NCI-H2029 (cell line): ENCODE measurements at places on chromosomes 5 and 9.

DNA sequence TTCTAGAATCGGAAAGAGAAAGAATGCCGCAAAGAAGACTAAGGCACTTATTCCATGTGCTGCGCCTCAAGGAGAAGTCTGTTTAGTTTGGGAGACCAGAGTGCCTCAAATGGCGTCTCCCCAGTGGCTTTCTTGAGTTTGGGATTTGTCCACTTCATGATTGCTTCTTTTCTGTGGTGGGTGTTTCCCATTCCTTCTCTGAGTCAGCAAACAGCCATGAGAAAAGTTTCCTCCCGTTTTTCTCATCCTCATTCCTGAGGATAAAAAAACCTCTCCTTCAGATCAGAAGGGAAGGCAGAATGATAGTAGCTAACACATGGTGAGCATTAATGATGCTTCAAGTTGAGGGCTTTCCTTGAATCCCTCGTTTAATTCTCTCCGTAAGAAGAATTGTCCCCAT lies 275.9 kb upstream of the WWC1 start:
- no peak for DNase-seq

GRCh38 chr9:38437193-38437823 lies 13.1 kb upstream of the IGFBPL1 start:
- peak; percentile 1 for DNase-seq

DNA sequence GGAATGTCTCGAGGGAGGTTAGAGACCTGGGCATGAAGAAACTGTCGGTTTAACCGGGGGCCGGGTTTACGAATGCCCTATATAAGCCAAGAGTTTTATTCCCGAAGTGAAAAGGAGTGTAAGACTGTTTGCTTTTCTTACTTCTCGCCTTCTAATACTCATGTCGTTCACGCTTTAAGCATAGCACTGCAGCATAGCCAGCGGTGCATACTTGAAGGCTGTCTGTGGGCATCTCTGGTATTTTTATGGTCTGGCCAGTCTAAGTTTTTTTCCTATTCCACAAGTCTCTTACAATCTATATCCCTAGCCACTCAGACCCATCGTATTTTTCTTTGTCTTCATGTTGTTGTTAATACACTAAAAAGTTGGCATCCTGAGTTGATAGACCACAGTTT lies 1.2 kb downstream of the UHRF2 start:
- DNase-seq, result no peak

GRCh38 chr9:72334658-72335337 lies 30.2 kb downstream of the ZFAND5 start:
- no peak for DNase-seq

- DNase-seq, result no peak
Observed at GRCh38 chr5:112923988-112924387, 2.0 kb upstream of the REEP5 start.

GRCh38 chr5:139588962-139589361 lies 27.8 kb downstream of the UBE2D2 start:
- no peak for DNase-seq

DNA sequence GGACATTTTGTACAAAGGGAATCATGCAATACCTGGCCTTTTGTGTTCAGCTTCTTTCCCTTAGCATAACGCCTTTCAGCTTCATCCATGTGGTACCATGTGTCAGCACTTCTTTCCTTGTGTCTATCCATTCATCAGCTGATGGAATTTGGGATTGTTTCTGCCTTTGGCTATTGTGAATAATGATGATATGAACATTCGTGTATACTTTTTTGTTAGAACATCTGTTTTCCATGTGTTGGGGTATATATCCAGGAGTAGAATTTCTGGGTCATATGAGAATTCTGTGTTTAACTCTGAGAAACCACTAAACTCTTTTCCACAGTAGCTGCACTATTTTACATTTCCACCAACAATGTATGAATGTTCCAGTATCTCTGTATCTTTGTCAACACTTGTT lies 14.8 kb upstream of the PRRC2B start:
- no peak for DNase-seq

GRCh38 chr9:117535434-117535833 lies 120.6 kb upstream of the ASTN2 start:
- DNase-seq, result no peak

GRCh38 chr9:111691672-111692329 lies 30.4 kb downstream of the GNG10 start:
- DNase-seq, result no peak

- DNase-seq, result no peak
Observed at GRCh38 chr5:107607671-107608345, 62.9 kb downstream of the EFNA5 start.

DNA sequence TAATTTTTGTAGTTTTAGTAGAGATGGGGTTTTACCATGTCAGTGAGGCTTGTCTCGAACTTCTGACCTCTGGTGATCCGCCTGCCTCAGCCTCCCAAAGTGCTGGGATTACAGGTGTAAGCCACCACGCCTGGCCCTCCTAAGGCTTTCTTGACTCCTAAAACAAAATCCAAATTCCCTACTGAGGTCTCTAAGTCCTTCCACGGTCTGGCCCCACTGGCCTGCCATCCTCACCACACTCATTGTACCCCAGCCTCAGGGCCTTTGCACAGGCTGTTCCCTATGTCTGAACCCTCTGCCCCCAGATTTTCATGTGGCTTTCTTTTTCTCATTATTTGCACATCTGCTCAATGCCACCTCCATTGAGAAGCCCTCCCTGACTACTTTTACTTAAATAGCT lies 34.7 kb upstream of the MVB12B start:
- no peak for DNase-seq

GRCh38 chr5:120621339-120621738 lies 157.2 kb downstream of the PRR16 start:
- DNase-seq, result no peak

- DNase-seq, result no peak
Observed at GRCh38 chr5:134440201-134440755, 28.6 kb upstream of the CDKN2AIPNL start.
